ENCODE measurements at places on chromosomes 5 and 9. TPM values are rescaled to one million over a fixed set of nuclear protein-coding genes. Genes with fewer than 3 reads are reported as not detected.

DNA sequence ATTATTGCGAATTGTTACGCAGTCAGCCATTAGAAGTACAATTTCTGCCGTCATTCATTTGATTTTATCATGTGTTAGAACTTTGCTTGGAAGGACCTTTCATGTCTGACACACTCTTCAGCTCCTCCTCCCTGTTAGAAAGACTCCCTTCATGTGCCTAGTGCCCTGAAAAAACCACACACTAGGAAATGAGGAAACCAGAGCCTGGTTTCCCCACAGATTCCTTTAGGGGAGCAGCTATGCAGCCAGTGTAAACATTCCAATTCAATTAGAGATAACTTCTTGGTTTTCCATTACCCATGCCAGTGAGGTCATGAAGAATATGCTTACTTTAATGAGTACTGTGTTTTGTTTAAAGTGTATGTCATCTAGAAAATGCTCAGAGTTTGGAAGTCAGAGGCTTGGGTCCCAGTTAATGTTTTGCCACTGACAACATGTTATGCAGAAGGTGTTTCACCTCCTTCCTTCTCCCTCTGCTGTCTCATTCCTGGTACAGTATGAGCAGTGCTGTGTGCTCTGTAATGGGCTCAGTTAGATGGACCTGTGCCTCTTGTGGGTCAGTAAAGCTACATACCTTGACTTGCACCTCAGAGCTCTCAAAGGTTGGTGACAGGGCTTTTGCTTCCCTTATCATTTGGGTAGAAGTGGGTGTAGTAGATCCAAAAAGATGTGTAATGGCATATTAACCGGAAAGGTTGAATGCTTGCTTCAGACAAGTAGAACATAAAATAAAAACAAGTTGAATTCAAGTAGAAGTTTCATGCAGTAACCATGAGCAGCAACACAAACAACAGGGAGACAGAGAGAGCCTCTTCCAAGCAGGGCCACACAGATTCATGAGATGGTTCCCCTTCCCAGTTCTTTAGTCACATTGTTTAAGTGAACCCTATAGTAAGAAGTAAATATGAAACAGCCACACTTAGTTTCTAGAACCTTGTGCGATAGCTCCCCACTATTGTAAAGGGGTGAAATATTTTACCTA lies 52.6 kb upstream of the TNFAIP8 start:
- no peak for DNase-seq

GRCh38 chr5:54859316-54859715 lies 126.1 kb downstream of the ESM1 start:
- DNase-seq: no peak

GRCh38 chr5:78827725-78828124 lies 157.4 kb downstream of the ARSB start:
- no peak for DNase-seq

DNA sequence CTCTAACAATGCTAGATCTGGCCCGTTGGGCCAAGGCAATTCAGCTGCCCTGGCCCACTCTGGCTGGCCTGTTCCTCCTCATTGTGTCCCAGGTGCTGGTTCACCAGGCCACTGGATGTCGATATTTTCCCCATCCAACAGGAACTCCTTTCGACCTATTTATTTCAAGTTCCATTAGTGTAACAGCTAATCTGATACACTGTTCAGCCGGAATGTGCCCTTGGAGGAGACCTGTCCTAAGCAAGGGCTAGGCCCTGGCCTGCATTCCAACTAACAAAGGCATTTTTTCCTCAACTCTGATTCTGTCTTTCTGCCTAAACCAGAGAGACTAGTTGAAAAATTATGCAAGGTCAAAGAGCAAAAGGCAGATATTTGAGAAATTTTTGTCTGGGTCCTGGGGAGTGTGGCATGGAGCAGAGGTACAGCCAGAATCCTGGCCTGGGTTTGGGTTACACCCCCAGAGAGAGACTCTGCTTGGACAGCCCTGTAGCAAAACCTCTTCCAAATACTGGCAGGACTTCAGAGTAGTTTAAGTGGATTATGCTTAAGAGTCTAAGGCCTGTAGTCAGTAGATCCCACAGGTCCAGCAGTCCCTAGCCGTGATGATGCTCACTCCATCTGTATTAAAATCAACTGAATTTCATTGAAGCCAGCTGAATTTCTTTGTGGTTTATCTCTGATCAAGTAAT lies 36.1 kb downstream of the MARCHF11 start:
- DNase-seq: no peak

- no peak for DNase-seq
These were observed 38.8 kb upstream of the RPL26L1 start for GRCh38 chr5:172920447-172920849.

DNA sequence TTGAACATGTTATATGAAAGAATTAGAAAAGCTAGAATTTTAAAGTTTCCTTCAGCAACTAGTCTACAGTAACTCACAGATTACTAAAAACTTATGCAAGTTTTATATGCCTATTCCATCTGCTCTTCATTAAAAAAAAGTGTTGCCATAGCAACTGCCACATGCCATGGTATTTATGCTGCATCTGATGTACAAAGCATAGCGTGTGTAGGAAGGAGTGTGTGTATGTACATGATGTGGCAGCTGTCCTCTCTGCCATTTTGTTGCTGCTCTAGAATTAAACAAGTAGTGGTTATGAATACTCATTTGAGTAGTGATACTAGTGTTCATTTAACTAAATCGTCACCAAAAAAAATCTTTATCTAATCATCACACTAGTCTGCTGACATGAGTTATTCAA lies 593.5 kb downstream of the CETN3 start:
- DNase-seq: no peak

DNA sequence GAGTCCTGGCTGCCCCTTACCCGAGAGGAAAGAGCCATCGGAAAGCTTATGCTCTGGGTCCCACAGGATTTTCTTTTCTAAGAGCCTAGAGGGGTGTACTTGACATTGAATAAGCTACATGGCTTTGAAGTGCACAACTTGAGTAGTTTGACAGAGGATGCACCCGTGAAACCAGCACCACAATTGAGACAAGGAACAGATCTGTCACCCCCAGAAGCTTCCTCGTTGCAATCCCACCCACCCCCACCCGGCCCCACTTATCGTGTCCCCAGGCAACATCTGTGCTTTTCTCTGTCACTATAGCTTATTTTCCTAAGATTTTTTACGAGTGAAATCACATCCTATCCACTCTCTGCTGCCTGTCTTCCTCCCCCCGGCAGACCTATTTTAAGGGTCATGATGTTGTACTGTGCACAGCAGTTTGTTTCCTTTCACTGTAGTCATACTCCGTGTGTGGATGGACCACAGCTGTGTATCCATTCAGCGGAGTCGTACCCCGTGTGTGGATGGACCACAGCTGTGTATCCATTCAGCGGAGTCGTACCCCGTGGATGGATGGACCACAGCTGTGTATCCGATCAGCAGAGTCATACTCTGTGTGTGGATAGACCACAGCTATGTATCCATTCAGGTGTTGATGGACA lies 8.8 kb upstream of the FCN2 start:
- DNase-seq: peak; percentile 36

DNA sequence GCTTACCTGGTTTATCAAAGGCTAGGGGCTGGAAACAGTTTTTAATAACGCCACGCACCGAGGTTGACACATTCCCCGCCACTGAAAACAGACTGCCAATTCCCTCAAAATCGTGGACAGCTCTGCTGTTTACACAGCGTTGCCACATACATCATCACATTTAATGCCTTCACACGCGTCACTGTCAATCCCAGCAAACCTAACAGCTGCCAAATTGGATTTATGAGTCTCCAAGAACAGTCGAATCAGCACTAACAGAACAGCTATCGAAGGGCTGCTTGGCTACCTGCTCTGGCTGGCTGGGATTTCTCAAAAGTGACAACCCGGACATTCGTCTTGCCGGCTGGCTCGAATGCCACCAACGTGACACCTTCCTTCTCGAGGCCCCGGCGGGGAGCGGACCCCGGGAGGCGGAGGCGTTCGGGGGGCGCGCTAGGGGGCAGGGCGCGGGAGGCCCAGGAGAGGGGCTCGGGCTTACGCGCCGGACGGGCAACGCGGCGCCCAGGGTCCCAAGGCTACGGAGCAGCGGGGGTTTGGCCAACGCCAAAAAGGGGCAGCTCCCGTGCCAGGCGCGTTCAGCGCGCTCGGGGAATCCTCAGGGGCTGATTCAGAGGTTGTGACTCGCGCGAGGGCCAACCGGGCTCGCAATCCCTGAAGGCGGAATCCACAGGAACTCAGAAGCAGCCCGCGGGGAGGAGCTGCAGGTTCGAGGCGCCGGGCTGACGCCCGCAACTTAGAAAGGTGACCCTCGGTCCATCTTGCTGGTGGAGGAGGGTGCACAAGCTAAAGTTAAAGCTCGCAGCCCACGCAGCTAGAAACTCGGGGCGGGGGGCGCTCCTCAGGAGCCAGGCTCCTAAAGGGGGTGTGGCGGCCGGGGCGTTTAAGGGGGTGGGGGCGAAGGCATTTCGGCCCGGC lies 1.2 kb downstream of the CDC14B start:
- peak; percentile 32 for DNase-seq

GRCh38 chr9:82538634-82539033 lies 524.3 kb downstream of the RASEF start:
- no peak for DNase-seq

DNA sequence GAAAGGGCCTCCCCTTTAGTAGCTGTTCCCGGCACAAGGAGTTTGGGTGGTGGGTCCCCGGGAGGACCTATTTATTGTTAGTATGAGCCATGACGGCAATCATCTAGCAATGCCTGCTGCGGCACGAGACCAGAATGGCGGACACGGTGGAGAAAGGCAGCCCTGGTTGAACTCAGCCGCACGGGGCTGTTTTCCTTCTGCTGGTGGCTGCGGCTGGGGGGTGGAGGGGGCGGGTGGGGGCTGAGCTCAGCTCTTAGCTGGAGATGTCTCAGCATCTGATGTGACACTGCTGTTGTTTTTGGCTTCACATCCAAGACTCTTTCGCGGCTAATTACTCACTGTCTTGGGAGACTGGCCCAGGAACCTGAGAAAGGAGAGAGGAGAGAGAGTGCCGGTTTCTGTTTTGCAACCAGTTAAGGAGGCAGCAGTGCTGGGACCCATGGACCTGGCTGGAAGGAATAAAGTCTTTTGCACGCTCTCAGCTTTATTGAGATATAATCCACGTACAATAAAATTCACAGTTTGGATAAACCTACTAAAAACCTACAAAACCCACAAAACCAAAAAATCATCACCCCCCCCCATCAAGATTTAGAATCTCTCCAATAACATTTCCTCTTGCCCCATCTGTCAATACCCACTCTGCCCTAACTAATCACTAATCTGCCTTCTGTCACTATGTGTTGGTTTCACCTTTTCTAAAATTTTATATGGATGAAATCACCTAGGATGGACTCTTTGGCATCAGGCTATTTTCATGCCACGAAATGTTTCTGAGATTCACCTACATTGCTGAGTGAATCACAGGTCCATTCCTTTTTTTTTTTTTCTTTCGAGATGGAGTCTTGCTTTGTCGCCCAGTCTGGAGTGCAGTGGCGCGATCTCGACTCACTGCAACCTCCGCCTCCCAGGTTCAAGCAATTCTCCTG lies 81.8 kb upstream of the NEURL1B start:
- DNase-seq: peak; percentile 85

DNA sequence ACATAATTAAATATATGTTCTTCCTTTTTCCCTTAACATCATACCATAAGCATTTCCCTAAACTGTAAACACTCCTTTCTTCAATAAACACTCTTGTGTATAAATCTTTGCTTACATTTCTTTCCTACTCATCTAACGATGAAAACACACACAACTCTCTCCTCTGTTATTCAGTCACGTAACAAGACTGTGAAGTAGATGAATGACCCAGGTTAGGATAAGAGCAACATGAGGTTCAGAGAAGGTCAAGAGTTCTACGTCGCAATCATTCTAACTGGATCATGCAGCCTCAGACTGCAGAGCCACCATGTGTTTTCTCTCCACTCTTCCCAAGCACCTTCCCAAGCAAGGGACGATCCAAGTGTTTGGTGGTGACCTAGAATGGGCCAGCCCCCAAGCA lies 70.5 kb upstream of the SPTLC1 start:
- DNase-seq: no peak

UBE2B gene
- 91.6 TPM for total RNA-seq

PRXL2C gene
- 14.0 TPM for total RNA-seq

PSD2 gene
- not detected for total RNA-seq

SPATA31D4 gene
- total RNA-seq: not detected

PCDHAC2 gene
- 1.9 TPM for total RNA-seq

CDKN2A gene
- 0.65 TPM for total RNA-seq

RNF183 gene
- total RNA-seq: 0.57 TPM

SMIM33 gene
- total RNA-seq: not detected

GDNF gene
- 6.3 TPM for total RNA-seq

NUDT12 gene
- 4.9 TPM for total RNA-seq

IL33 gene
- total RNA-seq: 13.3 TPM
